ENCODE measurements at places on chromosomes 7 and 10.
A peak's percentile ranks its signal among the peaks of the same experiment; 100 is the strongest.

- no peak for DNase-seq
Measured at GRCh38 chr10:77357611-77358310, 279.8 kb downstream of the KCNMA1 start.

DNA sequence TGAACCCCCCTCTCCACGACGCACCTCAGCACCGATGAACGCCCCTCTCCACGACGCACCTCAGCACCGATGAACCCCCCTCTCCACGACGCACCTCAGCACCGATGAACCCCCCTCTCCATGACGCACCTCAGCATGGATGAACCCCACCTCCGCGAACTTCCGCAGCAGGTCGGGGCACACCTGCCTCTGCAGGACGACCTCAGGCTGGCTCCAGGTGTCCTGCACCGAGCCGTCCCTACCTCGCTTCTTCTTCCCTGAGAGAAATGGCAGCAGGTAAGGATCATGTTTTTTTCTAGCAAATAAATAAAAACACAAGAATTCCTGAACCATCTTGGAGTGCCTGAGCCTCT is 24.1 kb downstream of the CFAP46 start:
- no peak for DNase-seq

DNA sequence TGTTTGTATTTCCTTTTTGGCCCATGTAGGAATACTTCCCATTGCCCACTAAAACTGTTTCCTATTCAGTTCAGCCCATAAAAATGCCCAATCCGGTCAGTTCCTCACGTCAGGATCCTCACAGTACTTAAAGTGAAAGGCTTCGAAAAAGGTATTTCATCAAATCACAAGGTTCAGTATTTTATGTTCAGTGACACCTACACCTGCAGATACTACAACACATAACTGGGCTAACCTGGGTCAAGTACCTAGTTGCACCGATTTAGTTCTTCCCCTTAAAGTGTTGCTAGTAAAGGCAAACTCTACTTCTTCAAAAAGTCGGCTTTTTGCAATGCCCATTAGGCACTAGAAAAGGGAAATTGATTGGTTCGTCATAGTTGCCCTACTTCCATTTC is 1.1 kb downstream of the SNX13 start:
- no peak for DNase-seq

GRCh38 chr7:43577485-43577951 is 5.4 kb upstream of the STK17A start:
- DNase-seq, result no peak

DNA sequence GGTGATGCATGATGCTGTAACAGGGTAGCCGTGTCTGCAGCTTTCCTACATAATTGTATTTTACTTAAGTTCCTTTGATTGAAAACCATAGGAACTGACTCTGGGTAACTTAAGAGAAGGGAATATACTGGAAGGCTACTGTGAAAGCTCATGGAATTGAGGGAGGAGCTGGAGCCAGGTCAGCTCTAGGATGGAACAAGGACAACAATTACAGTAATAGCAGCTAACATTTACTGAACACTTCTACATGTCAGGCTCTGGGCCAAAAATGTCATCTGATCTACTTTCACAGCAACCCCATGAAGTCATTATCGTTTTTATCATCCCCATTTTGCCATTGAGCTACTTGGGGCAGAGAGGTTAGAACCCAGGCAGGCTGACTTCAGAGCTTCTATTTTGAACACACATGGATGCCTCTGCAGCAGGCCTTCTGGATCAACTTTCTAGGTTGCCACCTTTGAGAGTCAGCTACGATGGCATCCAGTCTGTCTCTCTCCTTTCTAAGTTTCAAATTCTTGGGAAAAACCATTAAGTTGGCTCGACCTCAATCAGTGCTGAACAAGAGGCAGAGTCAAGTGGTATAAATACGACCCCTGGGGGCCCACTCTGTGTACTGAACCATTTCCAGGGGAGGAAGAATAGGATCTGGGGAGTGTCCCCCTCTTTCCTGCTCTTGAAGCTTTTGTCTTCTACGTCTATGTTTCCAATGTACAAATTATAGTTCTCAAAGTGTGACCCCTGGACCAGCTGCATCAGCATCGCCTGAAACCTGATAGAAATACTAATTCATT is 272.3 kb upstream of the PLPP4 start:
- no peak for DNase-seq

DNA sequence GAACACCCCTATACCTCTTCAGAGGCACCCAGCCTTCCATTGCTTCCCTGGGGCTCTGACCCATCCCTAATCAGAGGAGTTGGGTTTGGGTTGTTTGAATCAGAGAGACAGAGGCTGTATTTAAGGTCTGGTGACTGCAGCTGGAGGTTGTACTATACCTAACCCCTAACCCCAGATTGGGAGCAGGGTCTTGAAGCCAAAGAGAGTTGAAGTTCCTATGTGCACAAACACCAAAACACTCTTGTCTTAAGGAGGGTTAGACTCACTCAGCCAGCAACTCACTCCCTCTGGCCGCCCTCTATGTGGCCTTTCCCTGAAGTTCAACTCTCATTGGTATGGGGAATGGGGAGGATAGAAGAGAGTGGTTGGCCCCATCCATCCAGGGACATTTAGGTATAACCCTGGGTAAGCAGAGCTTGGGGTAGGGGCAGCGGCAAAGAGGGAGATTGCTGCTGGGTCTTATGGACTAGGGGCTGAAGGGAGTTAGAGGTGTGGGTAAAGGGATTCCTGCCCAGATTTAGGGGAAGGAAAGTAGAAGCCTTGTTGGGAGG is 80.0 kb downstream of the PAX2 start:
- no peak for DNase-seq

DNA sequence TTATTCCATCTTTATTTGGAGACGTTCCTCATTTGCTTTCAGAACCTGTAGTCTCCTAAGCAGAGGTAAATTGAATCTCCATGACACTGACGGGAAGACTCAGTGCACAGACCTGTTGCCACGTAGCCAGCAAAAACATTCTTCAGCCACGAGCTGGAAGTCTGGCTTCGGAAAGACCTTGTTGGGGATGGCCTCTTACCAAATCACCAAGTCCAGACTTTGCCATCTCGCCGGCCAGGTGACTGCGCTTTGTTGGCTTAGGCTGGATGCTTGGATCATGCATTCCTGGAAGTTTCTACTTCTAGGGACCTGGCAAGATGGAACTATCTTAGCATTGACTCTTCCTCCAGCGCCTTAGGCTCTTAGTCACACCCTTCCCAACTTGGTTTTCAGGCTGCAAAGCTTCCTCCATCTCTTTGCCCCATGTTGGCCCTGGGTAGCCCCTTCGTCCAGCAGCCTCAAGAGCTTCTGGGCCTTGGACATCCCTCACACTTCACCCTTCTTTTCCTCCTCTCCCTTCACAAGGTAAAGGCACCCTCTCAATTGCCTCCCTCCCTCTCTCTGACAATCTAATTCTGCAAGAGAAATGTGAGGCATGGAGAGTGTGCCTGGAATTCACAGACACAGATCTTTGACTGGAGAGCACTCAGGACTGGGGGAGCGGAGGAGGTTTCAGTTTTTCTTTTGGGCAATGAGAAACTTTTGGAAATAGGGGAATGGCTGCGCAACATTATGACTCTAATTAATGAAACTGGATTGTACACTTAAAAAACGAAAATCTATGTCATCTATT is 451.9 kb upstream of the MKI67 start:
- DNase-seq, result no peak

DNA sequence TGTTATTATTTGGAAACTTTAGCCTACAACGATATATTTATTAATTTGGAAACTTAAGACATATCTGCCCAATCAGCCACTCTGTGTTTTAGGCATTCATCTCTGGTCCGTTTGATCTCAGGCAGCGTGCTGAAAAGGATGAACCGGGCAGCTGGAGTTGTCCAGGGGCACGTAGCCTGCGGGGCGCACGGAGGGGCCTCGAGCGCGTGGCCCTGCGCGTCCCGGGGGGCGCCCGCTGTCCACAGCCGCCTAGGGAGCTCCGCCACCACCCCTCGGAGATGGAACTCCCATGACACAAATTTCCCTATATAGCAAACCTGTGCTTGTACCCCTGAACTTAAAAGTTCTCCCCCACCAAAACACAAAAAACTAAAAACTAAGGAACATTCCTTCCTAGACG is 24.3 kb upstream of the MKI67 start:
- DNase-seq, result no peak

DNA sequence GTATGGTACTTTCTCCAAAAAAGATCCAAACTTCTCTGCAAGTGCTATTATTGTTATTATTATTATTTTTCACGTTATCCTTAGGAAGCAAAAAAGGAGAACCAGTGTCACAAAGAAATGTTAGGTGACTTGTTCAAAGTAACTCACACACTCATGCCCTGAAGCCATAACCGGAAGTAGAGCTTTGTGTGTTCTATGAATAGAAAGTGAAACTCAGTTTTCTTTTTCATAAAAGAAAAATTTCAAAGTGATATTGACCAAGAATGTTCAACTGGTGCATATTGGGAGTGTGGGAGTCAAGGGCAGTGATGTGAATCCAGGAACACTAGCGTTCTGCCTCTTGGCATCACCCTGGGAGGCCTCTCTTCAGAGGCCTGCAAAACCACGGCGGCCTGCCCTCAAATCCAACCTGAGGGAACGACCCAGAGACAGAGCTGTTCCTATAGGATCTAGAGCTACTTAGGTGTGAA is 106.1 kb downstream of the PRKCQ start:
- peak; percentile 25 for DNase-seq

DNA sequence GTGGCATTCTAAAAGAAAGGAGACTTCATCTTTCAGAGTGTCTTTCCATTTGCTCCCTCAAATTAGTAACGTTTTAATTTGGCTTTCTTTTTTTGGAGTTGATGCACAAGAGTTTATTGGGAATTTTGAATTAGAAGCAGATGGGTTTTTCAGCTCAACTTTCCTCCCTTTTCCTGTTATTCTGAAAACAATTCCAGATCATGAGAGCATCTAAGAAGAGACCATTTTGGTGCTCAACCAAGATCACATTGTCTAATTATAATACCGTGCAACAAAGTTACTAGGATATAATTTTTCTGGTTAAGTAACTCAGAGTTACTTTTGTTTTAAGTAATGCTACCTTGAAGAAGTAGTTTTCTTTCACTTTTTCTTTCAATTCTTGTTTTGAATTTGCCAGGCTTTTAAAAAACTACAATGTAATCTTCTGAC is 396.6 kb upstream of the KLF6 start:
- no peak for DNase-seq

DNA sequence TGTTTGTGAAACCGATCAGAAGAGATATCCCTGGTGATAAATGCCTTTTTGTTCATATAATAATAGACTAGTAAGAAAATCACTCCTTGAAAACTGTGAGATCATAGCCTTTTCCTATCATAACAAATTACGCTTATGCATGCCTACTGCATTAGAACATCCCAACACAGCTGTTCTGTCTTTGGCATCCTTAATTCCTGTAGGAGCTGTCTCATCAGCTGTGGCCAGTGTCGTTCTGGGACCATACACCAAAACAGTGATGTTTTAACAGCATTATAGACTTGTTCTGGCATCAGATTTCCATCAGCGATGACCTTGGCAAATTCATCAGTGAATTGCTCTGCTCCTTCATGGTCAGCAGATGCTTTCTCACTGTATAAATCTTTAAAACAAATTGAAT is 423.6 kb upstream of the LRGUK start:
- no peak for DNase-seq

- no peak for DNase-seq
Measured at GRCh38 chr7:90271753-90272152, 26.8 kb downstream of the CFAP69 start.

DNA sequence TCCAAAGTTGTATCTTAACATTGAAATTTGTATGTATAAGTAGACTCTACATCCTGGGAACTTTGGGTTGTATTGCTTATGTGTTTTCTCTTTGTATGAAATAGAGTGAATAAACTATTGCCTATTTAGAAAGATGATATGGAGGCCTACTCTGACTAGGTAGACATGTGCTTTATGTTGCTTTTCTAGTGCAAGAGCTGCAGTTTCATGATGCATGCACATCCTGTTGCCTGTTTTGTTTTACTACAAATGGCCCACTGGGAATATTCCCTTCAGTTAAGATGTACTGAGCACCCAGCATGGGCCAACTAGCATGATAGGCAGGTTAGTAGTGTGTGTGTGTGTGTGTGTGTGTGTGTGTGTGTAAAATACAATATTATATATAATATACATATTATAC is 282.1 kb upstream of the LRGUK start:
- no peak for DNase-seq

GRCh38 chr10:70812814-70813213 is 2.9 kb upstream of the SGPL1 start:
- no peak for DNase-seq

DNA sequence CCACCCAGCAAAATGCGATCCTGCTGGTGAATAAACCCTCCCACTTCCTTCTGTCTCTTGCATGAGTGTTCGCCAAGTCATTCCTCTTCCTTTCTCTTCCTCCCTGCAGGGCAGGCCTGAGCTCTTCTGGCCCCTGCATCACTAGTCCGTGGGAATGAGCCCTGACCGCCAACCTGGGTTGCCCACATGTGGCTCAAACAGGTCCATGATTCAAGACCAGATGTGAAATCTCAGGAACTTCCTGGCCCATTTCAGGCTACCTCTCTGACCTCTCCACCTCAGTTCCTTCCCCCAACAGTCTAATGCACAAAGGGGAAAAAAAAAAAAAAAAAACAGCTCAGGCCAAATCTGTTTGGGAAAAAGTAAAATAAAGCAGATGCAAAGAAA is 5.4 kb upstream of the YWHAG start:
- DNase-seq, result no peak

DNA sequence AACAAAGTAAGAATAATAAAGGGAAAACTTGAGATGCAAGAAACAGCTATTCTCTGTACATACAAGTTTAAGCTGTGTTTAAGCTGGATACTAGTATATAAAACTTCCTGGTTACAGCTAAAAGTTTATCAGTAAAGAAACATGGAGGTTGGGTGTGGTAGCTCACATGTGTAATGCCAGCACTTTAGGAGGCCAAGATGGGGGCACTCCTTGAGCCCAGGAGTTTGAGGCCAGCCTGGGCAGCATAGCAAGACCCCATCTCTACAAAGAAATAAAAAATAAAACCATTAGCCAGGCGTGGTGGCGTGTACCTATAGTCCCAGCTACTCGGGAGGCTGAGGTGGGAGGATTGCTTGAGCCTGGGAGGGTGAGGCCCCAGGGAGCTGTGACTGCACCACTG is 3.2 kb downstream of the RSU1 start:
- no peak for DNase-seq

- DNase-seq, result no peak
Measured at GRCh38 chr7:37467002-37467401, 18.3 kb upstream of the ELMO1 start.

GRCh38 chr7:109021390-109021789 is 451.7 kb downstream of the DNAJB9 start:
- no peak for DNase-seq

- DNase-seq, result no peak
Measured at GRCh38 chr7:5424749-5425506, 1.3 kb upstream of the TNRC18 start.

DNA sequence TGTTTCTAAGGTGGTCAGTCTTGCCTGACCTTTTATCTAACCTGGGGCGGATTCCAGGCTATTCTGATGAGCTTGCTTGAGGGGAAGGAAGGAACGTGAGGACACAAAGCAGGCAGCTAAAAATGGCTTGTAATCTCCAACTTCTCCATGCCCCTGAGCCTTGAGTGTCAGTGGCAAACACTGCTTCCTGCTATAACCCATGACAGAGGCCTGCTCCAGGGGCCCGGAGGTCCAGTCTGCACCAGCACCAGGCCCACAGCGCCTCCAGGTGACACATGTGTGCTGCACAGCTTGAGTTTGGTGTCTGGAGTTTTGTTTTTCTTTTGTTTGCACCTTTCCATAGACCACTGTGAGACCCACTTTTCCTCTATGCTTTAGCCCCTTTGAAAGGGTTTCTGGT is 207.9 kb downstream of the PAXIP1 start:
- no peak for DNase-seq

GRCh38 chr10:10368951-10369576 is 648.6 kb upstream of the CELF2 start:
- no peak for DNase-seq

GRCh38 chr10:133196221-133196915 is 33.6 kb upstream of the UTF1 start:
- no peak for DNase-seq
